ENCODE measurements at places on chromosomes 1 and 21.

GRCh38 chr1:32886828-32887414 is 630 bp downstream of the HPCA start:
- DNase-seq: no peak

DNA sequence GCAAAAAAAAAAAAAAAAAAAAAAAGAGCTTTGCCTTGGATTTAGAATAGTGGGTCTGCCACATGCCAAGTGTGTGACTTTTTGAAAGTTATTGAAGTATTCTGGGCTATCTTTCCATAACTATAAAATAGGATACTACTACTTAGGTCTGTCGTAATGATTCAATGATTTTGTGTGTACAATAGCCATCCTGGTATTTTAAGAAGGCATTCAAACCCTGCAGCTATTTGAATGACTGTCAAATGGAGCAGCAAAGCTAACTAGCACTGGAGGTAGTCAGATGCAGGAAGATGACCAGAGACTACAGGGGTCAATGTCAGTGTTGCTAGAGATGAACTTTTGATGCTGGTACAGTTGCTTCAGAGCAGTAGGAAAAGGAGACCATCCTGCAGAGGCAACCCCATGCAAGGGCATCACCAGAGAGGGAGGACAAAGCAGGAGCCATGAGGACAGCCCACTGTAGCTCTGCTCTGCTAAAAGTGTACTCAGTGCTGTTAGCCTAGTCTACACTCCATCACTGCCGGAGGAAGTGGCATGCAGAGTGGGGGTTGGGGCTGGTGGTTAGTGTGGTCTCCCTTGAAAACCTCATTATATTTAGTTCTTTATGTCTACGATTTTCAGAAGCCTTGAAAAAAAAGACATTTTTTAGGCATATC is 29.0 kb downstream of the DUSP10 start:
- DNase-seq: no peak

DNA sequence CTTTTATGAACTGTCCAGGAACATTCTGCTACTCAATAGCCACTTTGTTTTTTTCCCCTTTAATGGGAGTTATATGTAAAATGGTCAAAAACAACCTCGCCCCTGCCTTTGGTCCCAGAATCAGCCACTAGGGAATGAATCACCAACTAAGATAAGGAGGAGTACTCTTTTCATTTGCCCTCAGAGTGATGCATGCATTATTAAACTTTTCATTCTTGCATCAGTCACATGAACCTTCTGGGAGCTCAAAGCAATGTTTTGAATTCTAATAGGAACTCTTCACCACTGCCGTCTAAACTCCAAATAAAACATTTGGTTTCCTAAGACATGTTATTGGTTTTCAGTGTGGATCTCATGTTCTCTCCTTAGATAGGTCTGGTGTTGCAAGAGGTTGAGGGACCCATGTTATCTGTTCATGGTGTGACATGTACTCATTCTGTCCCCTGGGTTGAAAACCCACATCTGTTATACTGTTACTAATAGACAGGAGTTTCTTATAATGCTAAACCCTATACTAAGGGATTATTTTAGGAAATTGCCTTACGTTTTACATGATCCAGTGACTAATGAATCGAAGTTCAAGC is 17.8 kb upstream of the HSD17B7 start:
- no peak for DNase-seq

DNA sequence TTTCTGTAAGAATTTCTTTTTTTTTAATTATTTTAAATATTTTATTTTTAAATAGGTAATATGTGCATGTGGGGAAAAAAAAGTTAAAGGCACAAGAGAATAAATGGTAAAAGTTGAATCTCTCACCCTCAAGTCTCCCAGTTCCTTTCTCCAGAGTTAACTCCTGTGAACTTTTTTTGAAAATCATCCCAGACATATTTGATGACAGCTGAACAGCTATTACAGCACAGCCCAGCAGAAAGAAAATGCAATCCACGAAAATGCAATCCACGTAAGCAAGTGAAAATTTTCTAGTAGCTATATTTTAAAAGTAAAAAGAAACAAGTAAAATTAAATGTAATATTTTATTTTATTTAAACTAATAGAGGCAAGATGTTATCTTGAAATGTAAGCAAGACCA is 310.0 kb upstream of the RUNX1 start:
- no peak for DNase-seq

GRCh38 chr21:35478161-35479064 is 429.3 kb upstream of the RUNX1 start:
- DNase-seq: no peak

DNA sequence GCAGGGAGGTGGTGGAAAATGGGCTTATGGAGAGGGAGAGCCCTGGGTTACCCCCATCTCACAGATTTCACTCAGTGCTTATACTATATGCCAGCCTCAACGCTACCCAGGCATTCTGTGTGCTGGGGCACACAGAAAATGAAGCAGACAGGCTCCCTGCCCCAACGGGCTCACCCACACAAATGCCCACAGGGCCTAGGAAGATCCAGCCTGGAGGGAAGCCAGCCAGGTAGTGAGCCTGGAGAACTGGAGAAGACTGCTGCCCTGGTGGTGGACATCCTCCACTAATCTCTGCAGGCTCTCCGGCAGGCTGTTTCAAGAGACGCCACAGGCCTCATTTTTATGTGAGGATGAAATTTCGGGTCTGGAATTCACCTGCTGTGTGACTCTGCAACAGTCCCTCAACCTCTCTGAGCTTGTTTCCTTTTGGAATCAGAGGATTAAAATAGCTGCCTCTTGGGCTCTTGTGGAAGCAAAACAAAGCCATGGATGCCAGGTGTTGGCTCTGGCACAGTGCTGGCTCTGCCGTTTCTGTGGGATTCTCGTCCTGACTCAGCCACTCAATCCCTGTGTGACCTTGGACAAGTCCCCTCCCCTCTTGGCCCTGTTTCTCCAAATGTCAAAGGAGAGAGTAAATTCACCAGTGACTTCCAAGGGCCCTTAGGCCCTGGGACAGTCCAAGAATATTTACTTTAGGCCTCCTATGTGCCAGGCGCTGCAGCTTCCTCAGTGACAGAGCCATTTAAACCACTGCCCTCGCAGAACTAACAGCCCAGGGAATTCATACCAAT is 3.6 kb downstream of the PAQR7 start:
- DNase-seq: no peak

GRCh38 chr1:195637539-195637938 is 970.7 kb downstream of the KCNT2 start:
- DNase-seq: no peak

GRCh38 chr21:33359446-33359845 is 34.7 kb downstream of the IFNAR1 start:
- no peak for DNase-seq

DNA sequence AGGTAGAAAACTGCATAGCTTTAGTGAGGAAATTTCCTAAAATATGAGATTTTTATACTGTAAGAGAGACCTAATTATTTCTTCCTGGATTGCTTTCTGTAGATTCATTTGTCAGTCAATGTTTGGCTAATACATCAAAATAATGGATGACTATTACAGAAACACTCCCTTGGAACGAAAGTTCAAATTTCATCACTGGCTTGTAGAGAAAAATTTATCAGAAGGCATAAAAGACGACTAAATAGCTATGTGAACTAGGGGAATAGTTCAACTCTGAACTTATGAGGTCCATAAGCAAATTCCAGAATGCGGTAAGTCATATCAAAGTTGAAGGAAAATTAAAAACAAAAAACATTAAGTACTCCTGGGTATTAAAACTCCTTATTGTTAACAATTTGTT is 36.0 kb downstream of the WNT2B start:
- DNase-seq: peak; percentile 36

GRCh38 chr1:3899754-3900149 is 320 bp downstream of the C1orf174 start:
- DNase-seq: no peak

GRCh38 chr1:167512046-167512654 is 6.2 kb downstream of the CD247 start:
- DNase-seq: no peak

DNA sequence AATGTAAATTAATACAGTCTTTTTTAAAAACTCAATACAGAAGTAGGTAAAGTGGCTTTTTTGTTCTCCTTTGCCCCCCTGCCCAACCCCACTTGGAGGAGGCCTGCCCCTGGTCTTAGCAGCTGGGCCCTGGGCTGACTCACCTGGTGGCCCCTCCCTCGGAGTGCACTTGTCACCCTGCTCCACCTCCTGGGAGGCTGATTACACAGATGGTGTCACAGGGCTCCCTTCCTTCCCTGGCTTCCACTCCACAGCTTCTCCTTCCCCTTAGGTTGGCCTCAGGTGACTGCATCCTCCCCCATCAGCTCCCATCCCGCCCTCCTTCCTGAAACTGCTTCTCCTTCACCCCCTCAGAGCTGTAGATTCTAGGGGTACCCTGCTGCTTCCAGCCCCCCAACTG is 11.7 kb upstream of the CAPN9 start:
- DNase-seq: no peak

- no peak for DNase-seq
Observed at GRCh38 chr21:35244514-35244913, 195.4 kb upstream of the RUNX1 start.

All from RCC 7860 (cell line).